ENCODE measurements at places on chromosomes 13 and 19.
A peak's percentile ranks its signal among the peaks of the same experiment; 100 is the strongest.

GRCh38 chr13:97307882-97308624 is 85.9 kb downstream of the MBNL2 start:
- no peak for DNase-seq

DNA sequence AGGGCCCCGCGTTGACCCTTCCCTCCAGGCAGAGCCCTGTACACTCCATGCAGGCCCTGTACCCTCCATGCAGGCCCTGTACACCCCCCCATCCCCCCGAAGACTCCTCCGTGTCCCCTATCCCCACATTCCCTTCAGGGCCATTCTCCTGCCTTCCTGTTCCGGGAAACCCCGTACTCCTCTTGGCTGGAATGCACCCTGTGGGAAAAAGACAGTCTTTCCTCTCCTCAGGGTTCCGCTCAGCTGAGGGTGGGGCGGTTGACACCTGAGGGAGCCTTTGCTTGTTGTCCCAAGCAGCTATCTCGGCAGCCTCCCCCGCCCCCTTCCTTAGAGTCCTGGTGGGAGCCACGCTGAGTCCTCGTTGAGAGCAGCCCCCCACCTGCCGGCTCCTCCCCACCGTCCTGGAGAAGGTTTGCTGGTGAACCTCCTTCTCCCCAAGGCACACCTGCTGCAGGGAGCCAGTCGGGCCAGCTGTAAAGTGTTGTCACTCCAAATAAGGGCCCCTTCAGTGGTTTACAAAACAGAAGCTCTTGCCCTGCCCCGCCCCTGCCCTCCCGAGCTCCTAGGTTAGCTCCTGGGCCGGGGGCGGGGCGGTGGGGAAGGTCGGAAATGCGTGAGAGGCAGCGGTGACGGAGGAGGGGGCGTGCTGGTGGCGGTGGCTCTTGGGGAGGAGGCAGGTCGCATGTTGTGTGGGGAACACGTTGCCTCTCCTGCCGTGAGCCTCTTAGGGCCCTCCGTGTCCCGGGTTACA is 1.5 kb downstream of the GNA11 start:
- no peak for DNase-seq

- no peak for DNase-seq
Observed at GRCh38 chr19:33246709-33247440, 21.2 kb upstream of the SLC7A10 start.

DNA sequence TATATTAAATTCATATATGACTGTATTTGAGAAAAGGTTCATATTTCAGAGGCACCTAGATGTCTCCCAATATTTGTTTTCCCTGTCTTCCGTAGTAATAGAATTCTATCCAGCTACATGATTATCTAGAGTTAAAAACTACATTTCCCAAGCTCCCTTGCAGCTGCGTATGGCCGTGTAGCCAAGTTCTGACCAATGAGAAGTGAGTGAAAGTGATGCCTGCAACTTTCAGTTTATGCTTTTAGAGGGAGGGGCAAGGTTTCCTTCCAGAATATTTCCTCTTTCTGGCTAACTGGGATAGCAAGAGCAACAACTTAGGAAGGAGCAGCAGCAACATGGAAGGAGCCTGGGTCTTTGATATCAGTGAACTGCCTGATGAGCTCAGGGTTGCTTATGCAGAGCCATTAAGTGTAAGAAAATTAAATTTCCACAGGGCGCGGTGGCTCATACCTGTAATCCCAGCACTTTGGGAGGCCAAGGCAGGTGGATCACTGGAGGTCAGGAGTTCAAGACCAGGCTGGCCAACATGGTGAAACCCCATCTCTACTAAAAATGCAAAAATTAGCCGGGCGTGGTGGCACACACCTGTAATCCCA is 23.2 kb upstream of the CYP2A13 start:
- DNase-seq, result no peak

DNA sequence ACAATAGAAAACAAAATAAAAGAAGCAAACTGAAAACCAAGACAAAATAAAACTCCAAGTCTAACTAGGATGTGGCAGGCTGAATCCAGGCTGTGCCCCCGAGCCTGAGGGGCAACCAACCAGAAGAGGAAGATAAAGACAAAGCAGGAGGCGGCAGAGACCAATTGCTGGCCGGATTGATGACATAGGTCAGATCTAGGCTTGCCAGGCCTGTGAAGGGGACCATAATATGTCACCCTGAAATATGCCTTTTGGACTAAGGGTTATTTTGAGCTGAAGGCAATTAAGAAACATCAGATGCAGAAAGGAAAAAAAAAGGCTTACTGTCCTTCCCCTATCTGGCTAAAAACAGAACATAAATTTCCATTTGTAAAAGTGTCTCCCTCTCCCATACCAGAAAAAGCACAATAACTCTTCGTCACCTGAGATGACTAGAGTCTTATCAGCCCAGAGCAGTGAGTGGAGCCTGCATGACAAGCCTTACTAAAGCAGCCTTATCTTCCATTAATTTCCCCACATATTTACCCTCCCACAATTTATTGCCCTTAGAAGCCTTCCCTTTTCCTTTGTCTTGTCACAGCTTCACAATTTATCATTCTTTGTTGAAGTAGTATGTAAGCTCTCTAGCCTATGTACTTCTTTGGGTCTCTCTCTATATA is 22.8 kb downstream of the ATP8A2 start:
- no peak for DNase-seq

DNA sequence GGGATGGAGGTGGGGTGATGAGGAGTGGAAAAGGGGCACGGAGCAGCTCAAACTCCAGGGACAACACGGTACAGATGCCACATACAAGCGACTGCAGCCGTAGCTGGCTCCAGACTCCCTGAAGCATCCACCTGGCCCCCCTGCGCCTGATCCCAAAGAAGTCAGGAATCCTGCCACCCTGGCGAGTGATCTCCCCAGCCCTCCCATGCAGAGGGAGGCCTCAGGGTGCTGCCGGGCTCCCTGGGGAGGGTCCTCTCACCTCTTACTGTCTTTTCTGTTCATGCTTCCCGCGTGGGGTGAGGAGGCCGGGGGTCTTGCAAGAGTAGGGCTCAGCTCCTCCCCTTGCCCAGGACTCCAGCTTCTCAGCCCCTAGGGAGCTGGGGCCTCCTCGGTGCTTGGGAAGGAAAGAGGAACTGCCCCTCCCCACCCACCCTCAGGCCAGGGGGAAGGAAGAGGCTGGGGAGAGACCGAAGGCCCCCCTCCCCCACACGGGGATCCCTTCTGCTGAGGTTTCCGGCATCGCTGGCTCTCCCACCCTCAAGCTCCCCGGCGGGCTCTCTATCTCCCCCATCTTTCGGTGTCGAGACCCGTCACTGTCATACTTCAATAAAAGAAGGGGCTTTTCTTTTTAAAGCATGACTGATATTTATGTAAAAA is at the start of gene RASGRP4:
RASGRP4 (minus strand) TSS at position 410 of the 657 bp plus-strand sequence; CDS start at position 282, 128 bp downstream.
- DNase-seq, result peak; percentile 61

DNA sequence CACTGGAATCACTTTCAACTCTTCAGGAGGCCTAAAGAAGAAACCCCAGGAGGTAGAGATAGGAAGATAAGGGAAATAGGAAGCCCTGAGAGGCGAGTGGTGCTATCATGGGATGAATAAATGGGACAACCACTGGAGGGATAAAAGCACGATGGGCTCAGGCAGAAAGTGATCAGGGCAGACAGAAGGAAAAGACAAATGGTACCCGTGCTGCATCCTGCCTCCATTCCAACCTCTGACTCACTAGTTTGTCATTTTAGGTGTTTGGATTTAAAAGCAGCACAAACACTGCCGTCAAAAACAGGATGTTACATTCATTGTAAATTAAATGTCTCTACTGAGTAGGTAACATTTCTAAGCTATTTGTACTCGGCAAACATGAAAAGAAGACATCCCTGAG is 314.3 kb upstream of the HTR2A start:
- no peak for DNase-seq

All from activated CD4-positive, alpha-beta memory T cell treated with anti-CD3 and anti-CD28 coated beads, Interleukin-2, amount 10 ng/mL, durations not matched to agents 7 days and 5 days (primary cell).